ENCODE measurements at places on chromosomes 4 and X.

DNA sequence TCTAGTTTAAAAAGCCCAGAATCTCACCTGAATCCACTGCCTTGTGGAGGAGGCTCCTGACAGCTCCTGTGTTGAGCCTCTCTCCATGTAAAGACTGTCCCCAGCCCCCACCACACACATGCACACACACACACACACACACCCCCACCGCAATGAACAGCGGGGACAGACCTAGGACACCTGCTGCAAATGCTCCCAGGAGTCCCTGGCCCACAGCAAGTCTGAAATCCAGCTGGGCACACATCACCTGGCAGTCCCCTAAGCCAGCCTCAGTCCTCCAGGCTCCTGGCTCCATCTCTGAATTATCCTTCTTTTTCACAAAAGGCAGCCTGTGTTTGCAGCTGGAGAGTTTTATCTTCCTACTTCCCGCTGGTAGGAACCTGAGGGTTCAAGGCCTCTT is 6.6 kb upstream of the FAM53A start:
- no peak for DNase-seq

DNA sequence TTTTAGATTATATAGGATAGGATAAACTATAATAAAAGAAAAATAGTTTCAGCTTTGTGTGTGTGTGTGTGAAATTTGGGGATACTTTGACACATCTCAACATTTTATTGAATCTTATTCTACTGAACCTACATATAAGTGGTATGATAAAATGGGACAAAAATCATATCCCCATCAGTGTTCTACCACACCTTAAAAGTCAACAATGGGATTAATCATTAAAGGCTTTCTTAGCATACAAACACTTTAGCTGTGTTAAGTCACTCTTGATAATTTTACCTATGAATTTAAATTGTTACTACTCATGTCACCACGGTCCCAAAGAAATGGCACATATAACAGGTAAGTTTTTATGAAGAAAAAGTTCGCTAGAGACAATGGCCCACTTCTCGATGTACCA is 37.7 kb upstream of the LRBA start:
- DNase-seq, result no peak

DNA sequence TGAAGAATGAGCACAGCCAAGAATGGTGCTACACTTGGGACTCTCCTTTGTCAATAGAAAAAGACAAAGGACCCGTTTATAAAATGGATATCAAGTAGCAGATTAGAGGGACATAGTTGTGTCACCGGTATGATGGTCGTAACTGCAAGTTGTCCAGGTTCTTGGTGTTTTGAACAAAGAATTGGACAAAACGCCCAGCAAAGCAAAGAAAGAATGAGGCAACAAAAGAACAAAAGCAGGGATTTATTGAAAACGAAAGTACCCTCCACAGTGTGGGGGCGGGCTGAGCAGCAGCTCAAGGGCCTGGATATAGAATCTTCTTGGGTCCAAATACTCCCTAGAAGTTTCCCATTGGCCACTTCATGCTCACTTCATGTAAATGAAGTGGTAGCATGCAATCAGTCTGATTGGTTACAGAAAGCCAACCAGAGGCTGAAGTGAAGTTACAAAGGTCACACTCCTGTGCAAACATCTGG is 54.7 kb downstream of the SHROOM3 start:
- peak; percentile 31 for DNase-seq

GRCh38 chr4:137538526-137538925 is 6.2 kb upstream of the PCDH18 start:
- DNase-seq, result no peak

DNA sequence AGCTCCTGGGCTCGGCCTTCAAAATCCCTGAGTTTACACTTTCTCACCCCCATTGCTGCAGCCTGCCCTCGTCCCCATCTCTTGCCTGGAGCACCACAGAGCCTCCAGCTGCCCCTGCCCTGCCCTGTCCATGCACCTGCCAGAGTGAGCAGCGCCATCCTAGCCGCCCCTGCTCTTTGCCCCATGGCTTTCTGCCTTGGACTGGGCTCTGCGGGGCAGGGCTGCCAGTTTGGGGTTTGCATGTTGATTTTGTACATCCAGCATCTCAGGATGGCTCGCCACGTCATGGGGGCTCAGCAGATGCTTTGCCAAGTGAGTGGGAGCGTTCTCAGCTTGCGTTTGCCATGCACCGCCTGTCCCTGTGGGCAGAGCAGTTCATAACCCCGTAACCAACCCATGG is 67.1 kb upstream of the HGFAC start:
- no peak for DNase-seq

DNA sequence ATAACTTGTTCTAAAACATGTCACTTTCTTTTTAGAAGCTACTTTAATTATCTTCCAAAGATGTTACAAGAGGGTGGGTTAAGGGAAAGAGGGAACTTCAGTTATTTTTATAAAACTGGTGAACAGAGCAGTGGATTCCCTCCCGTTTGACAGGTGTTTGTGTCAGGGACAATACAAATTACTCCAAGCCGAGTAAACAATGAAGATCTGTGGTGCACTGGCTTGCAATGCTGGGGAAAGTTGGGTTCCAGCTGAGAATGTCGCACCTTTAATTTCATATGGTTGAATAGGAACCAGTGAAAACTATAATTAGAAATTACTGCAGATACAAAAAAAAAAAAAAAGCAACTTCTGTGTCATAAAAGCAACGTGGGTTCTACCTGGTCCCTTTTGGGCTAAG is 98.6 kb upstream of the TTC29 start:
- DNase-seq, result no peak

DNA sequence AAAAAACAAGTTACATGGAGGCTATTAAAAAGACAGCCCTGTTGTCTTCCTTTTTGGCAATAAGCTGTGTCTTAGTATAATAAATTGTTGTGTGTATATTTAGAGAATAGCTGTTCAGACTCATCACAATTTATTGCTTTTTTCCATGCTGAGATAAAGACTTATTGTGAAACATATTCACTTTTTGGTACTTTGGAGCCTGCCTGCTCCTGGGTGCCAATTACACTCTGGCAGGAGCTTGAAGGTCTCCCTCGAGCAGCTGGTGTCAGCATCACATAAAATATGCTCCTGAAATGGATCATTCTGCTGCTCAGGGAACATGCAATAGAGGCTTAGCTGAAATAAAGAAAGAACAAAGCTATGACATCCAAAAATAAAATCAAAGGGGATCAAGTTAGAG is 211.6 kb upstream of the DKK2 start:
- peak; percentile 29 for DNase-seq

GRCh38 chrX:40949071-40949470 is 136.2 kb upstream of the USP9X start:
- DNase-seq, result no peak

DNA sequence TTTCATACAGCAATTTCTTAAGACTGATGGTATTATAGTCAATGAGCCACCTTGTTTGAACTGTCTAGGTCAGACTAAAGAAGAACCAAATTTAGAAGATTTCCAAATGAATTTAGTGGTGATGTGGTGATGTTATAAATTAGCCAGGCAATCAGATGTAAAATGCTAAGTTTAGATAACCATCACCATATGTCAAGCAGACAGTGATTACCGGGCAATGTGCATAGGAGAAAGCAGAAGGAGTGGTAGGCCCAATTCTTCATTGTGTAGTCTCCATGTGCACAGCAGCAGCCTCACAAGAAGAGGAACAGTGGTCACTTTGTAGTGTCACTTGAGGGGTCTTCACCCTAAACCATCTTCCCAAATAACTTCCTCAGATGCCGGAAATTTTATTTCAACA is 198.8 kb downstream of the ANTXR2 start:
- DNase-seq, result no peak

DNA sequence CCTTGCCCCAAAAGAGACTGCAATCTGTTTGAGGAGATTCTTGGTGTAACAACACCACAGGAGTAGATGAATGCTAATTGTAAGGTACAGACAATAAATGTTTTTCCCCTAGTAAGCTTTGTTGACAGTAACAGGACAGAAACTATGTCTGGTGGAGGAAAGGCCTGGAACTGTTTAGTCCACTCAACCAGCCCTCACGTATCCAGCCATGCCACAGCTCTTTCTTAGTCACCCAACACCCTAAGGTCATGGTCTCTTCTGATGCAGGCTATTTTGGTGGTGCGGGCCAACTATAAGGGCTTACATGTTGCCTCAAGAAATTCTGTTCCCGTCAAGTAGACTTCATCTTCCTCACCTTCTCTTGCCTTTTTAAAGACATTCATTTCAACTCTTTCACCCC is 75.9 kb upstream of the GAB1 start:
- no peak for DNase-seq

All from RPMI7951 (cell line).